Renal cortex interstitium (tissue), 15 donors: ENCODE measurements at places on chromosomes 5 and 9. TPM values are rescaled to one million over a fixed set of nuclear protein-coding genes. Genes with fewer than 3 reads are reported as not detected.

The NKD2 gene
- polyA plus RNA-seq, result 29.6 TPM

The EPB41L4B gene
- polyA plus RNA-seq, result 15.8 TPM

The C5orf58 gene
- 0.16 TPM for polyA plus RNA-seq

The AJM1 gene
- polyA plus RNA-seq, result 0.64 TPM

The TMEFF1 gene
- polyA plus RNA-seq, result 5.5 TPM

The ZNF354C gene
- polyA plus RNA-seq, result 20.0 TPM

GRCh38 chr5:153534102-153534501 is 43.6 kb downstream of the GRIA1 start:
- no peak for DNase-seq

- no peak for DNase-seq
Measured at GRCh38 chr9:135040892-135041291, 46.6 kb upstream of the OLFM1 start.

DNA sequence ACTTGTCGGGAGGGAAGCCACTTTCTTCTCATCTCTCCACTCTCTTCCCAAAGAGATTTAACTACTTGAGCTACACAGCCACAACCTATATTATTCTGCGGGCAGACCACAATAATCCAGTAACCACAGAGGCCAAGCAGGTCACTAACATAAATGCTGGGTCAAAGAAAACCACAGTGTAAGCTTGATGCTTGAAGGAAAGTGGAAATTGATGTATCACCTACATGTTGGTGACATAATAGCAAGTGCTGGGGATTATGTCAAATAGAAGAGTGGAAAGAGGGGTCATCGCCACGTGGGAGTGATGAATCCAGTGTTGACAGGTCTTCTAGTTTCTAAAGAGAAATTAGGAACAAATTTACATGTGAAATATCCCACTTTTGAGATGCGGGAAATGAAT is 40.9 kb downstream of the RFK start:
- DNase-seq, result no peak

DNA sequence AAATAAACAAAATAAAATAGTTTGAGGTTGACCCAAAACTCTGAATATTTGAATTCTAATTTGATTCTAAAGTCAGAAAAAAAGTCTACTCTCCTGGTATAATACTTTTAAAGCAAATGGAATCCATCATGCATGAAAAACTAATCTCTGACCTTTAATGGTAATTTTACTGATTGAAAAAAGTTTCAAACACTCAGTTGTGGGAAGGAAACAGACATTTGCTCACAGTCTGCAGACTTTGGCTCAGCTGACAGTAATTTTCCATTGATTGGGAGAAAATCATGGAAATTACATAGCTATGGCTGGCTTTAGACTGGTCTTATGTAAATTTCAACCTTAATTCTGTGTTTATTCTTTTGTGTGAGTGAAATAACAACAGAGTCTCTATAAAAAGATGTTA is 574.3 kb downstream of the PDE4D start:
- no peak for DNase-seq

DNA sequence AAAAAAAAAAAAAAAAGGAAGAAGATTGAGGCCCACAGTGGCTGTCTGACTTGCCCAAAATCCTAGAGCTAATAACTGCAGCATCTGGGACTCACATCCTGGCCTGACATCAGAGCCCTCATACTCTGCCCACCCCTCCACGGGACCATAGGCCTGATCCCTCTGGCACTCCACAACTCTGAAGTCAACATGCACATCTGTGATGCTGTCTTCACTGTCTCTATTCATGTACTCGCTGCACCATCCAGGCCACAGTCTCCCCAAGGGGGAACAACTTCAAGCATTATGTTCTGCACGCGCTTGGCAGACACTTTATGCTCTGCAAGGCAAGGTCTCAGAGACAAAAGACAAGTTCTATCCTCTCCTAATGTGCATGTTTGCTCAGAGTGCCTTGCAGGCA is 158.2 kb downstream of the SPOCK1 start:
- no peak for DNase-seq

GRCh38 chr9:132683873-132684272 is 13.6 kb downstream of the GTF3C4 start:
- DNase-seq, result no peak

- DNase-seq, result no peak
Measured at GRCh38 chr9:34025062-34025461, 23.6 kb downstream of the UBAP2 start.

GRCh38 chr5:138789771-138790242 is 36.6 kb downstream of the CTNNA1 start:
- DNase-seq, result peak; percentile 34
